Lower leg skin (tissue), 4 donors: ENCODE measurements at places on chromosomes 16 and 17.

- DNase-seq, result no peak
Measured at GRCh38 chr17:8212312-8213180, 2.2 kb upstream of the AURKB start.

DNA sequence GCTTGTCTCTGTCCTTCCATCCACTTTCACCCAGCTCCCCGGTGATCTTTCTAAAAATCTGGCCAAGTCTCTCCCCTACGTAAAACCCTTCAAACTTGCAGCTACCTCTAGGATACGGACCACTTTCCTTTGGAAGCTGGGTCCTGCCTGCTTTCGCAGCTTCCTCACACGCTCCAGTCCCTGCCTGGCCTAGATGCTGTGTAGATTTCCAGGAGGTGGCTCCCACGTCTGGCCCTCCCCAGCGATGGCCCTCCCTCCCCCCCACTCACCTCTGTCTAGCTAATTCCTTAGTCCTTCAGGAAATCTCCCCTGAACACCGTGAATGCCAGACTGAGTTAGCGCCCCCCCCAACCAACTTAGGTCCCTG lies 579 bp upstream of the LRRC59 start:
- no peak for DNase-seq

GRCh38 chr17:17739388-17740066 lies 58.3 kb downstream of the RAI1 start:
- DNase-seq, result no peak

- DNase-seq, result peak; percentile 62
Measured at GRCh38 chr17:51353296-51353695, 93.0 kb downstream of the UTP18 start.

DNA sequence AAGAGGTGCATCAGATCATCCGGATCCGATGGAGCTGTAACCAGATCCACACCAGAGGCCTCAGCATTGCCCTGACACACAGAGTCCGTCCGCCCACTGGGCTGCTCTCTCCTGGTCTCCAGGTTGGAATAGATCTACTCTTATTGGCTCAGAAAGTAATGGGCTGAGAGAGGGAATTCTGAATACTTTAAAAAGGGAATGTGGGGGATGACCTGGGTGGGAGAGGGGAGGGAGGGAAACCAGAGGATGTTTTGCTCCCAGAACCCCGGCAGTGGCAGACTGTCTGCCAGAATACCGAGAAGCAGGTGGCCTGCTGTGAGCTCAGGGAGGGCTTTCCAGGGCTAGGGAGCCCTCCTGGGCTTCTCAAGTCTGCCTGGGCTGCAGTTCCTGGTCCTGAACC lies 126.5 kb downstream of the ENGASE start:
- no peak for DNase-seq
